Caki2 (cell line): ENCODE measurements at places on chromosomes 2 and 18. TPM values are rescaled to one million over a fixed set of nuclear protein-coding genes. Genes with fewer than 3 reads are reported as not detected.

Gene TXNDC2
- 0.23 TPM in 1 of 2 replicates, not detected in the other for total RNA-seq

Gene NAT8
- total RNA-seq: not detected in 2 replicates

Gene RSAD2
- 0.75 and 7.7 TPM in 2 replicates for total RNA-seq

Gene SERPINB2
- not detected in 2 replicates for total RNA-seq
